ENCODE measurements at places on chromosomes 16 and 17.

- DNase-seq = no peak
Measured at GRCh38 chr17:35748341-35748841, 4.6 kb downstream of the GAS2L2 start.

DNA sequence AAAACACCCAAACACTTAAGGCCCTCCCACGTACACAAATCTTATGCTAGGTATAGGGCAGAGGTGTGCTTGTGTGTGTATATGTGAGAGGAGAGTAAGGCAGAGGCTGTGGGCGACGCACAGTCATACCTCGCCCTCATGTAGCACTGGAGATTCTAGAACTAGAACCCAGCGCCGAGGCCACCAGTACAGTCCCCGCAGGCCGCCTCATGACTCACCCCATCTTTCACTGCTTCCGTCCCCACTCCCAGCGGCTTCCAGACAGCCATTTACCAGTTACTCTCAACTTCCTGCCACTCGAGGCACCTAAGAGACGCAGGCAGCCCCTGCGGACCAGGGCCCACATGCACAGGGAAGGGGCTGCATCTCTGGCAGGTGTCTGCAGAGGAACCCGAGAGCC is 23.2 kb upstream of the CYTH1 start:
- no peak for DNase-seq

GRCh38 chr17:8628609-8629169 is 1.8 kb downstream of the MYH10 start:
- DNase-seq = peak; percentile 14

DNA sequence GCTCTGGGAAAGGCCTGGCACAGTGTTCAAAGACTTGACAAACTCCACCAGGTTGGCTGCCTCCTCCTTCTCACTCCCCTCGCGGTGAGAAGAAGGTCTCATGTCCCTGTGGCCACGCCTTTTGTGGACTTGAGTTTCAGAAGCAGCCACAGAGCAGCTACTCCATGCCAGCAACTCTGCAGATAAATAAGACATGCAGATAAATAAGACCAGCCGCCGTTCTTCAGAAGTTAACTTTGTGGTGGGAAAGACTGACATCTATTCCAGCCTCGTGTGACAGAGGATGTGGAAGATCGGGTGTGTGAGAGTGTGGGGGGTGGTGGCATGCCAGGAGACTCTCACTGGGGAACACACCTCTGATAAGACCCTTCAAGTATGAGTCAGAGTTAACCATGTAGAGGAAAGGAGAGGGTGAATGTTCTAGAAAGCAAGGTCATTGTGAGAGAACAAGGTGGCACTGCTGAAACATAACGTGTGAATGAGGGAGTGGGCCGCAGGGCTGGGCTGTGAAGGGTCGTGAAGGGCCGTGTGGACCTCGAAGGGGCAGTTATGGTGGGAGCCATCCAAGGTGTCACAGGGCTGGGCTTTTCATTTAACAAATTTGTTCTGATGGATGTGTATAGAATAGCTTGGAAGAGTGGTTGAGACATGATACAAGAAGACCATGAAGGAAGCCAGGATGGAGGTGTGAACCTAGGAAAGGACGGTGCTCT is 830 bp downstream of the SPACA3 start:
- no peak for DNase-seq

DNA sequence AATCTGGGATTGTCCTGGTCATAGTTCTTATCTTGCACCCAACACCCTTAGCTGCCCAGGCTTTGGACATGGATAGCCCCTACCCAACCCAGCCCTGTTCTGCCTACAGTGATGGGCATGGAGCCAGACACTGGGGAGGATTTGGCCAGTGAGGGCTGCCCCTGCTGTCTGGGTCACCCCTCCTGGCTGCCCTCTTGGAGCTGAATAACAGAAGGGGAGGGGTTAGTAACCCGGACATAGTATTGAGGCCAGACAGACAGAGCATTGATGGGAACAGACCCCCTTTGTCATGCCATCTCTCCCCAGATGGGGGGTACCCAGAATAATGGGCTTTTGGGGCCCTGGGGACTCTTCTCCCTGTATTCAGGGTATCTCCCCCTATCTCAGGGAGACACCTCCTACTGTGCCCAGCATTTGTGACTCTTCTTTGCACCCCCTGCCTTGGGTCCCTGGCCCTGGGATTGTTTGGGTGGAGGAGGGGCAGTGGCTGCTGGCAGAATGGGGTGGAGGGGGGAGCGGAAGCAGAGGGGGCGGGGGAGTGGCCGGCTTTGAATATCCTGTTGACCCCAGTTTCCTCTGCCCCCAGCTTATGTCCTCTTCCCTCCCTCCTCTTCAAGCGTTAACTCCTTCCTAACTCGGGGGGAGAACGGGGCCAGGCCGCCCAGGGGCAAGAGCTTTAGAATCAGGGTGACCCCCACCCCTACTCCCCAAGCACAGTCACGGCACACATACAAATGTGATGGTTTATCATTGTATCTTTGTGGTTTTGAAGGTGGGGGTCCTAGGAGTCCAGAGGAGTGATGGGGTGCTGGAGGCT is 17.0 kb downstream of the GJD3 start:
- DNase-seq = no peak

DNA sequence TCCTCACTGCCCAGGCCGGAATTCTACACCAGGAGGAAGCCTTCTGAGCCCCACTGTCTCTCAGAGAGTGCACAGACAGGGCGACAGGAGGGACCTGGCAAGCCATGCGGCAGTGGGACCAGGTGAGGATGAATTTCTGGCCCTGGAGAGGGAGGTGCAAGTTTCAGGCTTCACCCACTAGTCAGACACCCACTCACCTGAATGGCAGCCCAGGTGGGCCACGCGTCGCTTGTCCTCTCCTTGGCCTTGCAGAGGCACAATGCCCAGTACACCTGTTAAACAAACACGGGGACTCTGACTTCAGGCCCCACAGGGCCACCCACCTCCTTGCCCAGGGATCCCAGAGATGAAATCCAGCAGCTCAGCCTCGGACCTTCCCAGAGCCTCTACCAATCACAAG is 4.2 kb downstream of the CORO7 start:
- DNase-seq = no peak

DNA sequence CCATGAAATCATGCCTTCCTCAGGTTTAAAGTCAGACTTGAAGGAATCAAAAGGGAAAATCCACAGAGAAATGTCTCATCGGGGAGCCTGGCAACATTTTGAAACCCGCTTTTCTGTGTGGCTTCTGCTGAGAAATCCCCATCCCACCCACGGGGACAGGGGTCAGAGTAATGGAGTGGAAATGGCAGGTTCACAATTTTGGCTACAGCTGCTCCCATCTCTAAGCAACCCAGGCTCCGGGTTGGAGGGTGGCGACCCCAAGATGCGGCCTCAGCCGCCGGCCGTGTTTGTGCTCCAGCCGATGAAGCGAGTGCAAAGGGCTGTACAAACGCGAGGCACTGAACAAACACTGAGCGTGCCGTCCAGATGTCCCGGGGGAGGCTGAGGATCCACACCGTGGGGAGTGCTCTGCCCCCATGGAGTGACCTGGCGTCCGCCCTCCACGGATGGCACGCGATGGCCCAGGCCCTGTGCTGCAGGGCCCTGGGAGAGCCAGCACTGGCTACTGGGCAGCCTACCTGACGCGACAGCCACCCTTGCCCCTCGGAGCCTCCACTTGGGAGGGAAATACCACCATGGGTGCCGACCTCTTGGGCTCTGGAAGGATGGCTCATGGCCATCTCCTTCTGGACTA is 22.2 kb downstream of the SLC43A2 start:
- no peak for DNase-seq

DNA sequence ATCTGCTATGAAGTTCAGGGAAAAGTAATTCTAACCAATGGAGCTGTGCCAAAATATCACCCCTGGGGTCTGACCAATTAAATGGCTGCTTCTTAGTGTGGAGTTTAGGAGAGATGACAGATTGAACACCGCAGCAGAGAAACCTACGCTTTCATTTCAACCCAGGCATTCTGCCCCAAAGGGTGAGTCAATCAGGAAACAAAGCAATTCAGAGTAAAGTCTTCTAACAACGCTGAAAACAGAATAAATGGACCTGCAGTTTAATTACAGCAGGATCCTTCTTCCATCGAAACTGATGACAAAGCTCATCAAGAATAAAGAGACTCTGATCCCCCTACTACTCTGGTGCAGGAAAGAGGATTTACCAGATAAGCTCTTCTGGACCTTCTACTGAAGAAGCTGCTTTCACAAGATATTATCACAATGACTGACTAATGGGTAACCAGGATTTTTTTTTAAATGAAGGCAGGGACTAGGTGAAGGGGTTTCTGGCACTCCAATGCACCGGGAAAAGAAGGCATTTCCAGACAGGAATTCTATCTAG is 16.7 kb downstream of the RFFL start:
- DNase-seq = no peak

DNA sequence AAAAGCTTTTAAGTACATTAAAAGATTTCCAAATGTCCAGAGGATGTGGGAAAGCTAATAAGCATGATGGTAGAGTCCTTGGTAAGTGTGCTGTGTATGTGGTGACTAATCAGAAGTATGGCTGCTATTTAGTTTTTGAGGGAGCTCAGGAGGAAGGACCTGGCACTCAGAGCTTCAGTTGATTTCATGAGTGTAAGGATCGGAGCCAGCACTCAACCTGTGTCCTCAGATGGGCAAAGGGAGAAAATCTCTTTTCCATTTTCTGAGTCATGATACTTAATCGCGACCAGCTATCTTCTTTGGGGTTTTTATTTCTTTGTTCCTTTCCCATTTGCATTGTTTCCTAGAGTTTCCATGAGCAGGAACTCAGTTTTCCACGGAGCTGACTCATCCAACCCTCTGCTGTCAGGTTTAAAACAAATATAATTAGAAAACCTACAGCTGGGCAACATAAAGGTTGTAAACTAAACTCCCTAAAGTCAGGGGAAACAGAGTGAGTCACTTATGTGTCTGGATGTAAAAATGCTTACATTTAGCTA is 125.4 kb downstream of the MAP2K6 start:
- DNase-seq = peak; percentile 73

GRCh38 chr16:88924834-88925539 is 52.0 kb downstream of the CBFA2T3 start:
- DNase-seq = no peak

DNA sequence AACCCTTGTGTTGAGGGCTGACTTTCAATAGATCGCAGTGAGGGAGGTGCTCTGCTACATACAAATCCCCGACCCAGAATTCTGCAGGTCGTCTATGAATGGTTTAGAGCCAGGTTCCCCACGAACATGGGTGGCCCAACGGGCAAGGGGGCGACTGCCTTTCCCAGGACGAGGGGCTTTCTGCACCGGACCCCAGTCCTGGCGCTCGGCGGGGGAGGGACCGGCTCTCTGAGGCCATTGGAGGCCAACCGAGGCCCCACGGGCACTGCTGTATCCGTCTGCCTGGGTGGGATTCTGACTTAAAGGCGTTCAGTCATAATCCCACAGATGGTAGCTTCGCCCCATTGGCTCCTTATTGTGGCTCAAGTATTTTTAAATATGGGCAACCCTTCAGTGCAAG is 21.2 kb downstream of the SEC14L1 start:
- DNase-seq = no peak

- no peak for DNase-seq
Measured at GRCh38 chr17:67353929-67354574, 12.3 kb downstream of the PSMD12 start.

DNA sequence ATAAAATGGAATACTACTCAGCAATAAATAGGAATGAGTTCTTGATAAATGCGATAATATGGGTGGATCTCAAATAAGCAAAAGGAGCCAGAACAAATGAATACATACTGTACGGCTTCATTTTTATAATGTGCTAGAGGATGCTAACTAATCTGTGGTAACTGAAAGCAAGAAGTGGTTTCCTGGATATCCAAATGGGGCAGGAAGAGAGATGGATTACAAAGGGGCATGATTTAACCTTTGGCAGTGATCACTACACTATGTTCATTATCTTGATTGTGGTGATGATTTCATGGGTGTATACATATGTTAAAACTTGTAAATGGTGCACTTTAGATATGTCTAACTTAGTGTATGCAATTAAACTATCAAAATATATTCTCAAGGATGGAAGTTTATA is 222.3 kb upstream of the TBX2 start:
- no peak for DNase-seq

DNA sequence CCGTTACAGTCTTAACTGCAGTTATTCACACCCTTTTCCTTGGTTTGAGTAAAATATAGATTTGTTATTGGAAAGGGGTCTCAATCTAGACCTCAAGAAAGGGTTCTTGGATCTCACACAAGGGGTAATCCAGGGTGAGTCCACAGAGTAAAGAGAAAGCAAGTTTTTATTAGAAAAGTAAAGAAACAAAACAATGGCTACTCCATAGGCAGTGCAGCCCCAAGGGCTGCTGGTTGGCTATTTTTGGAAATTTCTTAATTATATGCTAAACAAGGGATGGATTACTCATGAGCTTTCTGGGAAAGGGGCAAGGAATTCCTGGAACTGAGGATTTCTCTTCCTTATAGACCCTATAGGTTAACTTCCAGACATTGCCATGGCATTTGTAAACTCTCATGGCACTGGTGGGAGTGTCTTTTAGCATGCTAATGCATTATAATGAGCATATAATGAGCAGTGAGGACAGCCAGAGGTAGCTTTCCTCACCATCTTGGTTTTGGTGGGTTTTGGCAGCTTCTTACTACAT is 24.5 kb upstream of the MILR1 start:
- no peak for DNase-seq

GRCh38 chr16:76226011-76226410 is 51.2 kb upstream of the CNTNAP4 start:
- DNase-seq = no peak

DNA sequence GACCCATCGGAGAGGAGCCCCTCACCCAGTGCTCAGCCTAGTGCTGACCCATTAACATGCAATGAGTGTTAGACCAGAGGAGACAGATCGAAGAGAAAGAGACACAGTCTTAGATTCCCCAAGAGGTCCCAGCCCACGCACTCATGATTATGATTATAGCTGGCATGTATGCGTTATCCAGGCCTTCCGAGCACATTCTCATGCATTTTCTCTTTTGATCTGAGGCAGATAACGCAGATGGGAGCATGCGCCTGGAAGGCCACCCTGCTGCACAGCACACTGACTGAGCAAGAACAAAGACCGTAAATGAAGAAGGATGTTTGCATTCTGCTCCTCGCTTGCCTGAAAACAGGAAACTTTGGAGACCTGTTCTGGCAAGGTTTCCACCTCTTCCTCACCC is 232.7 kb downstream of the SOX9 start:
- no peak for DNase-seq

DNA sequence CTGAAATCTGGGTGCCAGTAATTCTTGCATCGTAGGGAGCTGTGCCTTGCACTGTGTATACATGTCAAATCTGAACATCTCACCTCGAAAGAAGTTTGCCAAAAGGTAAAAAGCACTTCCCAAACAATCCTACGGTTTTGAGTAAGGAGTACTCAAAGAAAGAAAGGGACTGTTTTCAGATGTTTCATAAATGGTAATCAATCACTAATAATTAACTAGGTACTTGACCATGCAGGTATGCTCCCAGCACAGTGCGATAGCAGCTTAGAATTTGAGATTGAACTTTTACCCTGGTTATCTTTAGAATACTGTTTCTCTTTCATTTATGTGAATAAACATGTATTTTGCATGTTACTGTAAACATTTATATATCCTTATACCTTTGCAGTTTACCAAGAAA is 39.0 kb downstream of the PRKCA start:
- no peak for DNase-seq

DNA sequence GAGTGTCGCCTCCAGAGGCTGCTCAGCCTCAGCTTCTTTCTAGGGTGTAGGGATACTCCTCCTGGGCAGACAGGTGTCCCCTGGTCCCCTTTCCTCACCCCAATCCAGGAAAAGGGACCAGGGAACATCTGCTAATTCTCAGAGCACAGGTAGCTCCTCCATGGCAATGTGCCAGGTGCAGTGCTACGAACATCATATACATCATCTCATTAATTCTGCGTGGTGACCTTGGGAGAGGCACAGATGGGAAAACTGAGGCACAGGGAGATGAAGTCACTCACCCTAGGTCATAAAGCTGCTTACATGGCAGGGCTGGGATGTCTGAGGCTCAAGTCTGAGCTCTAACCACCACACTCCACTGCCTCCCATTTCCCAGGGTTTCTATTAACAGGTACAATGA is 11.7 kb downstream of the HDAC5 start:
- no peak for DNase-seq

Measured in NCI-H748 treated with DMSO at 0.1 percent for 48 hours (cell line).